ENCODE measurements at places on chromosomes 3 and 15.
A peak's percentile ranks its signal among the peaks of the same experiment; 100 is the strongest.

DNA sequence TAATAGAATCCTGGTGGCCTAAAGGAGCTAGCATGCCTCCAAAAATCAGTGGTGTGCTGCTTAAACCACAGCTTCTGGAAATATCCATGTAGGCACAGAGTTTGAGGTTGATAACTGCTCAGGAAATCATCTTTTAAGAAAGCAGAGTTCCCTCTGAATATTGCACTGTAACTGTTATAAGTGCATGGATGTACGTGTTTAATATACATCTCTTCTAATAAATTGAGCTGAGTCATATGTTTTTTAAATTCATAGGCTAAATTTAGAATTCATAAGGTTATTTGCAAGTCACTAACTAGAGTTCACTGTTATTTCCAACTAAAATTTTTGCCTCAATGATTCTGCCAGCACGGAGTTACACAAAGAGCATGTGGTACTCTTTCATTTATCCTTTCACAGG is 68.9 kb downstream of the MYH15 start:
- no peak for DNase-seq

GRCh38 chr3:156675830-156676767 is 1.7 kb downstream of the TIPARP start:
- DNase-seq = peak; percentile 98

DNA sequence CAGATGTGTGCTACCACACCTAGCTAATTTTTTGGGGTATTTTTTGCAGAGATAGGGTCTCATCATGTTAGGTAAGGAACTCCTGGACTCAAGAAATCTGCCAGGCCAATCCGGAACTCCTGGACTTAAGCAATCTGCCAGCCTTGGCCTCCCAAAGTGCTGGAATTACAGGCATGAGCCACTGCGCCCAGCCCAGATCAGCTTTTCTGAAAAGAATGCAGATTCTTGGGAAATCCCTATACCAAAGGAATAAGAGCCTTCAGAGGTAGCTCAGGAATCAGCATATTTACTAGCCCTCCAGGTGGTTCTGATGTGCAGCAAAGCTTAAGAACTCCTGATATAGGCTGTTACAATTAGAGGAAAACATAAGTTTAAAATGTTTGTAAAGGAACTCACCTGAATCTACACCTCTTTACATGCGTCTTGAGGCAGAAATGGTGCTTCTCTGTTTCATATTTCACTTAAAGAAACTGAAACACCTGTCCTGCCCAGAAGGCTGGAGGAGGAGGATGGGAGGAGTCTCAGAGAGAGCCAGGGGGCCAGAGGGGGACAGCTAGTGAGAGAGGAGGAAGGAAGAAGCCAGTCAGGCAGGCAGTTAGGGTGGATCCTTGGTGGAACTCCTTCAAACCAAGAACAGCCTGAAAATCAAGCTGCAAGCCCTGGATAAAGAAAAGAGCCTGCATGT is at the start of gene XCR1:
Gene XCR1, minus strand, starts transcription at position 463 of the 685 bp plus-strand sequence. CDS start 5,536 bp downstream, outside the sequence.
- DNase-seq = no peak

- DNase-seq = peak; percentile 56
These were observed 75.2 kb downstream of the NEO1 start for GRCh38 chr15:73127302-73127936.

DNA sequence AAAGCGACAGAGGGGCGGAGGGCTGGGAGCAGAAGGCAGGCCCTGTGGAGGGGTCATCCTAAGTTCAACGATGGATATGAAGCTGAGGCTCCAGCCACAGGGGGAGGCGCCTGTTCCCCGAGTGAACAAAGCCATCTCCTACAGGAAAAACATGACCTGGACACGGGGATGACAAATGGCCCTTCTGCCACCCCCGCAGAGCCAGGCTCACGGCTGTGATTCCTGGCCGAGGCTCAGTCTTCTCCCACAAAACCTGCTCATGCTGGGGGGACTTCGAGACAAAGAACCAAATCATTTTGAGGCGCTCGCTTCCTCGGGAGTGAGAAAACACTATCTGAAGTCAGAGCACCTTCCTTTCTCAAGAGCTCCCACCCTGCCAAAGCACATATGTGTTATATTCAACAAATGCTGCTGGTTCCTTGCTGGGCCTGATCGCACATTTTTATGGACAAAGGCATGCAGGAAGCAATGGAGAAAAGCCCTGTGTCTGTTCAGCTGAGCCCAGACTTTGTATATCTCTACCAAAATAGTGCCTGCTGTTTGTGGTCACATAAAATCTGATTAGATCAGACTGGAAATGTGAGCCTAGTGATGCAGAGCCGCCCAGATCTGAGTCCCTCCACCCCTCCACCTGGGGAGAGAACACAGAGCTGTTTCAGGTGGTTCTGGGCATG is 5.6 kb downstream of the RBP1 start:
- peak; percentile 27 for DNase-seq

GRCh38 chr15:39919411-39919747 is 687 bp downstream of the GPR176 start:
- DNase-seq = no peak

- peak; percentile 34 for DNase-seq
These were observed 581 bp downstream of the IP6K1 start for GRCh38 chr3:49785565-49786356.

- peak; percentile 51 for DNase-seq
These were observed 103.1 kb downstream of the CNTN6 start for GRCh38 chr3:1195947-1196346.

DNA sequence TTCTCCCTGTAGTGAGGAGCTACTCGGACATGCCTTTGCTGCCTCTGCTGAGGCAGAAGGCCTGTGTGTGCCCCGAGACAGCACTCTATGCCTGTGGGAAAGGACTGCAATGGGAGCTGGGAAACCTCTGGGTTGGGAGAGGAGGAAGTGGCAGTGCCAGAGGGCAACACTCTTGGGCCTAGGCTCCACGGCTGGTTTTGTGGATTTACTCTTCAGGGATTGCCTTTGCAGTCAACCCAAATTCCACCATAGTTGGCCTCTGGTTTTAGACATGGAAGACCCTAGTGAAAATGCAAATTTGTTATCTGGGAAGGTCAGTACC is 46.8 kb downstream of the ITGA11 start:
- no peak for DNase-seq

DNA sequence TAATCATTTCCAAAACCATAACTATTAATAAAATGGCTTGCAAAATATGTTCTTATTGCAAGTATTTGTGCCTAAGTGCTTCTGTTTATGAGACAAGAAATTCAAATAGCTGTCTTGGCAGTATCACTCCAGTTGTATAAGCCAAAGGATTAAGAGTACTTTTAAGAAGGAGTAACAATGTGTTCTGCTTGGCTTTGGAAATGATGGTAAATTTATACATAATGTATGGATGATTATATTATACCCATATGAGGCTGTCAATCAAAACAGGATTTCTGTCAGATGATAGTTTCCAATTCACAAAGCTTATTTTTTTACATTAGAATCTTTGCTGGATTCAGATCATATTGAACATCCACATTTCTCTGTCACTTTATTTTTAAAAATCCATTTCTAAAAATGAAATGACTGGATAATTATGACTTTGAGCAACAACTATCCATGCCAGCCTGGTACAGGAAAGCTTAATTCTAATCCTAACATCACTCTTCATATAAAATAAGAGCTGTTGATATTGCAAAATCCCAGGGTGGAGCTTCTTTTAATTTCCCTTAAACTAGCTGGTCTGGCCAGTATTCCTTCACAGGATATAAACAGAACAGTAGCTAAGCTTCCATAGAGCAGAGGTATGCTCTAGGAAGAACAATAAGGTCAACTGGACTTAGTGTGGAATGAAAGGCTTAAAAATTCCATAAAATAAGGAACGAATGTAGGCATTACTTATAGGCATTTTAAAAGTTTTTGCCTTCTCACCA is 30.0 kb upstream of the ZNF280D start:
- no peak for DNase-seq

- no peak for DNase-seq
These were observed 129.1 kb downstream of the WNT7A start for GRCh38 chr3:13750731-13751130.

- no peak for DNase-seq
These were observed 530.2 kb downstream of the SOX2 start for GRCh38 chr3:182241766-182242488.

GRCh38 chr3:69867941-69868505 is 128.8 kb downstream of the MITF start:
- no peak for DNase-seq

- no peak for DNase-seq
These were observed 398.1 kb upstream of the ARPP21 start for GRCh38 chr3:35241236-35241635.

- DNase-seq = no peak
These were observed 205.6 kb downstream of the NECTIN3 start for GRCh38 chr3:111277226-111277625.

GRCh38 chr3:129708328-129708861 is 101.9 kb upstream of the PLXND1 start:
- DNase-seq = no peak

GRCh38 chr15:83380682-83381081 is 66.5 kb upstream of the SH3GL3 start:
- DNase-seq = peak; percentile 79

DNA sequence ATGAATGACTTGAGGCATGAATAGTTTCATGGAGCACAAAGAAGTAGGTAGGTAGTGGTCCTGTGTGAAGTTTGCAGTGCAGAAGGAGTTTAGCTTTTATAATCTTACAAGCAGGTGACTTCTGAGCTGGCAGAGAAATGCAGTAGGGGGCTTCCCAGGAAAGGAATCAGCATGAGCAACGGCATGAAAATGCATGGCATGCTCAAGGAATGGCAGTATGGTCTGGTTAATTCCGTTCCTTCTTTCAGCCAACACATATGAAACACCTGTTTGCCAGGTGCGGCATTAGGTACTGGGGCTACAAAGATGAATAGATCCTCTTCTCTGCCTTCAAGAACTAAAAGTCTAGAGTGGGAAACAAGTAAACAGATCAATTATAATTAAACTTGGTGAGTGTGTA is 138.0 kb upstream of the BHLHE40 start:
- DNase-seq = no peak

GRCh38 chr3:67619991-67620390 is 34.4 kb downstream of the SUCLG2 start:
- DNase-seq = no peak

DNA sequence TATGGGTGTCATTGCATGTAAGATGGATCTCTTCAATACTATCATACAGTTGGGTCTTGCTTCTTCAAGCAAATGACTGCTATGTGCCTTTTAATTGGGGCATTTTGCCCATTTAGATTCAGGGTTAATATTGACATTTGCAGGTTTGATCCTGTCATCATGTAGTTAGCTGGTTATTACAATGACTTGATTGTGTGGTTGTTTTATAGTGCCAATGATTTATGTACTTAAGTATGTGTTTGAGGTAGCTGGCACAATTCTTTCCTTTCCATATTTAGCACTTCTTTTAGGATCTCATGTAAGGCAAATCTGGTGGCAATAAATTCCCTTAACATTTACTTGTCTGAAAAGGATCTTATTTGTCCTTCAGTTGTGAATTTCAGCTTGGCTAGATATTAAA is 267.5 kb downstream of the VGLL3 start:
- DNase-seq = no peak

- no peak for DNase-seq
These were observed 8.7 kb downstream of the DISP2 start for GRCh38 chr15:40366457-40367370.

DNA sequence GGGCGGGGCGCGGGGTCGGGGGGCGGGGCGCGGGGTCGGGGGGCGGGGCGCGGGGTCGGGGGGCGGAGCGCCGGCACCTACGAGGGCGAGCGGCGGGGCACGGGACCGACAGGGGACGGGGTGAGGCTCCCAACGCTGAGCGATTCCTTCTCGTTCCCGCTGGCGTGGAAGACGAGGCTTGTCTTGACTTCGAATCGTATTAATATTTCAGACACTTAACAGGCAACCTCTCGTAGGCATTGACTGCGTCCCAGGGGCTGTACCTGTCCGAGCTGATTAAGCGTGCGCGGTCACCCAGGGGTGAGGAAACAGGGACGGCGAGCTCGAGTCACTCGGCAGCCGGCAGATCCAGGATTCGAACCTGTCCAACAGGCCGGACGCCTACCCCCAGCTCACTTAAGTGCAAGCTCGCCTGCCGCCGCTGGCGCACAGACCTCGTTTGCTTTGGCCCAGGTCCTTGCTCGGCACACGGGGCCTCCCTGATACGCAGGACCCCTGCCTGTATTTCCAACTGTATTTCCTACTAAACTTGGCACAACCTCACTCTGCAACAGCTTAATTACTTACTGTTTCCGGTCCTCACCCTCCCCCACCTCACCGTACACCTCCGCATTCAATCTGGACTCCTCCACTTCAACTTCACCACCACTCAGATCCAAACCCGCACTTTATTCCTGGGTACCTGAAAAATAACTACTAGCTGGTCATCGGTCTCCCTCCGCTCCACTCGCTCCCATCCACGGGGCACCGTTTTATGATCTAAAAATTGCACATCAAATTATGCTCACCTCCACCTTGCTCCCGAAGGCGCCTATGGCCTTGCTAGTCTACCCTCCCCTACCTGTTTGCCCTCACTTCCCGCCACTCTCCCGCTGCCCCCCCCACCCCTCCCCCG is 722 bp upstream of the ZXDC start:
- peak; percentile 61 for DNase-seq

GRCh38 chr3:104149154-104149553 is 1217.6 kb upstream of the ALCAM start:
- DNase-seq = no peak

GRCh38 chr3:58021962-58022361 is 13.7 kb downstream of the FLNB start:
- no peak for DNase-seq

DNA sequence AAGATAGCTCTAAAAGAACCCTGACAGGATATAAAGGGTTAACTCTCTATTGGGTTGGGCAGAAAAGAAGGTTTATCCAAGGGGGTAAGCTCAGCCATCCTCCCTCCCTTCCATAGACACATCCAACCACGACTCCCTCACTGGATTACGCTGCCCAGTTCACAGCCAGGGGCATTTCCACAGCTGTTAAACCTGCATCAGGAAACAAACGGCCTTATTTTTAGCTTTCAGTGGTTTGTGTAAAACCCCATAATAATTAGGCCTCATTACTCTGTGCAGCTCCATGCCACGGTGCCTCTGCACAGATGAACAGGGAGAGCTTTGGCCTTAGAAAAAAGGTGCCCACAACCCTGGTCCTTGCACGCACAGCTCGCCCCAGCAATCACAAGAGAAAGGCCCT is 110.6 kb downstream of the GABRB3 start:
- no peak for DNase-seq

GRCh38 chr15:42193383-42193782 is 14.7 kb downstream of the VPS39 start:
- no peak for DNase-seq
